ENCODE measurements at places on chromosomes 1 and 21.

DNA sequence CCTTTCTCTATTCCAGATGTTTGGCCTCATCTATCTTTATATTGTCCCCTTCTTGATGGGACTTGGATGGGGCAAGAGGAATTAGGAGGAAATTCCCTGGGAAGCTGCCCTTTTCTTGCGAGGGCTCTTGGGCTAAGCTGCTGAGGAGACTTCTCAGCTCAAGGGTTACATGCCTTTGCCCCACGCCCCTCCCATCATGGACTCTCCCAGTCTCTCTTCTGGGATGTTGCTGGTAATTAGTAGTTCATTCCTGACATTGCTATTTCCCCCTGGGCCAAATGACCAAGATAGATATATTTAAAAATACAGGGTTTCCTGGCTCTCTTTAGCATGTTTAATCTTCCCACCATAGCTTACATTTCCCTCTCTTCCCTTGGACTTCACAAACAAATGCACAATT is 90.6 kb upstream of the RALGPS2 start:
- no peak overlapping the region for H3K27ac ChIP-seq
- peaks cover 4% of the 10 kb centered on the region for H3K4me1 ChIP-seq
- H3K4me3 ChIP-seq, result no peak overlapping the region
- no peak for DNase-seq
- H3K36me3 ChIP-seq, result no peaks in the 10 kb centered on the region
- no peaks in the 10 kb centered on the region for H3K27me3 ChIP-seq

DNA sequence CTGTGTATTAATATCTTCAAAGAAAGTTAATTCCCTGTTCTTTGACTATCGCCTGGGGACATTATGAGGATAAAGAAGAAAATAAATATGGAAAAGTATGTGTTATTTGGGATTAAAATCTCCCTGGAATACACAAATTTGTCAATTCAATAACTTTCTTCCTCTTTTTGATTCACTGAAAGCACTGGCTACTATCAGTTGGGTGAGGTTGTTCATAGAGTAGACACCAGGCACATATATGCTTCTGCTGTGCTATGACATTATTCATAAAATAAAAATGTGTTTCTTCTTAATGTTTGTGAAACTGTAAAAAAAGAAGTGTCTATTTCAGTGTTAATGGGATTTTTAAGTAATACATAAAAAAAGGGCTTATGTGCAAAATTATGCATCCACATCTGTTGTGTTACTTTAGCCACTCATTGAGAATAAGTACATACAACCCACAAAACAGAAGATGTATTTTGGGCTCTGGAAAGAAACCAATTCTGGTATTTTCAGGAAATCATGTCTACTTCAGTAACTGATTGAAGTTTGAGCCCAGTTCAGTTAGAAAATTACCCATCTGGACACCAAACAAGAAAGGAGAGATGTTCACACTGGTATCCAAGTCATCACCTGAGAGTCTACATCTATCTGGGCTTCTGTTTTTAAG is 169.4 kb downstream of the GABPA start:
- no peaks in the 10 kb centered on the region for H3K27me3 ChIP-seq
- H3K4me1 ChIP-seq, result no peaks in the 10 kb centered on the region
- no peak overlapping the region for H3K27ac ChIP-seq
- DNase-seq, result no peak
- peaks cover 5% of the 10 kb centered on the region for H3K36me3 ChIP-seq
- H3K4me3 ChIP-seq, result no peak overlapping the region

DNA sequence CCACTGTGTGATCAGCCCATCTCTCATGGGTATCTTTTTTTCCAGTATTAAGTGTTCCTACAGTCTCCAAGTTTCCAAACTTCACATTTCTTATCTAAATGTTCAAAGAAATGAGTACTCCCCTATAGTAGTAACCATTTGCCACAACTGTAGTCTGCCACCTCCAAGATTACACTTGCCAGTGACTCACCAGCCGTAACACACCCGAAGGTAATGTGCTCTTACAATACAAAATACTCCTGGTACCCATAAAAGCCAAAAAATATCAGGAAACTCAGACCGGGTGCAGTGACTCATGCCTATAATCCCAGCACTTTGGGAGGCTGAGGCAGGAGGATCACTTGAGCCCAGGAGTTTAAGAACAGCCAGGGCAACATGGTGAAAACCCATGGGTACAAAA is 20.5 kb upstream of the ZNF496 start:
- H3K27ac ChIP-seq, result no peak overlapping the region
- H3K4me1 ChIP-seq, result no peaks in the 10 kb centered on the region

- H3K27ac ChIP-seq, result peak overlapping the region; percentile 75
- no peaks in the 10 kb centered on the region for H3K27me3 ChIP-seq
- no peak overlapping the region for H3K4me3 ChIP-seq
- peaks cover 53% of the 10 kb centered on the region for H3K4me1 ChIP-seq
These were observed 6.3 kb downstream of the RGS5 start for GRCh38 chr1:163196449-163196787.

GRCh38 chr1:91559838-91560565 is 59.4 kb downstream of the CDC7 start:
- H3K4me1 ChIP-seq, result peaks cover 3% of the 10 kb centered on the region
- DNase-seq, result no peak
- H3K36me3 ChIP-seq, result no peaks in the 10 kb centered on the region
- no peaks in the 10 kb centered on the region for H3K27me3 ChIP-seq
- H3K27ac ChIP-seq, result no peak overlapping the region
- H3K4me3 ChIP-seq, result no peak overlapping the region

DNA sequence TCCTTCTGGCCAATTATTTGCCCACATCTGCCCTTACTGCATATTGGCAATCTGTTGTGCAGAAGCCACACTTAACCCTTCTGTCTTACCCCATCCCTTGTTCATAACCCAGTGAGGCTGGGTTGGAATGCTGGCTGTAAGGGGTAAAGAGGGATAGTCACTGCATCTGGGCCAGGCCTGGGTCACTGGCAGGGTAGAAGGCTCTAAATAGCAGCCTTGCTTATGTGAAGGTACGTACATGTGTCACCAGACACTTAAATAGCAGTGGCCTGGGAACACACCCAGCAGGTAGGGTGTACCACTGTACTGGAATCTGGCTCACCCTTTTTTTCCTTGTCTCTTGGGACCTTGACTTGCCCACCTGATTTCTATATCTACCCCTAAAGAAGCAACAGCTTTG is 9.9 kb upstream of the TARS2 start:
- no peak overlapping the region for H3K4me3 ChIP-seq
- H3K4me1 ChIP-seq, result peaks cover 42% of the 10 kb centered on the region
- H3K27ac ChIP-seq, result peak overlapping the region; percentile 83
- no peaks in the 10 kb centered on the region for H3K36me3 ChIP-seq
- H3K27me3 ChIP-seq, result no peaks in the 10 kb centered on the region

GRCh38 chr1:197913495-197914276 is 3.5 kb upstream of the LHX9 start:
- DNase-seq, result no peak
- H3K27me3 ChIP-seq, result peaks cover 100% of the 10 kb centered on the region
- no peak overlapping the region for H3K4me3 ChIP-seq
- no peak overlapping the region for H3K27ac ChIP-seq
- peaks cover 5% of the 10 kb centered on the region for H3K4me1 ChIP-seq
- H3K36me3 ChIP-seq, result no peaks in the 10 kb centered on the region

- no peak overlapping the region for H3K4me3 ChIP-seq
- no peaks in the 10 kb centered on the region for H3K36me3 ChIP-seq
- no peak for DNase-seq
- no peaks in the 10 kb centered on the region for H3K4me1 ChIP-seq
- H3K27ac ChIP-seq, result no peak overlapping the region
- no peaks in the 10 kb centered on the region for H3K27me3 ChIP-seq
These were observed 18.9 kb upstream of the TENT5C start for GRCh38 chr1:117586747-117587498.

DNA sequence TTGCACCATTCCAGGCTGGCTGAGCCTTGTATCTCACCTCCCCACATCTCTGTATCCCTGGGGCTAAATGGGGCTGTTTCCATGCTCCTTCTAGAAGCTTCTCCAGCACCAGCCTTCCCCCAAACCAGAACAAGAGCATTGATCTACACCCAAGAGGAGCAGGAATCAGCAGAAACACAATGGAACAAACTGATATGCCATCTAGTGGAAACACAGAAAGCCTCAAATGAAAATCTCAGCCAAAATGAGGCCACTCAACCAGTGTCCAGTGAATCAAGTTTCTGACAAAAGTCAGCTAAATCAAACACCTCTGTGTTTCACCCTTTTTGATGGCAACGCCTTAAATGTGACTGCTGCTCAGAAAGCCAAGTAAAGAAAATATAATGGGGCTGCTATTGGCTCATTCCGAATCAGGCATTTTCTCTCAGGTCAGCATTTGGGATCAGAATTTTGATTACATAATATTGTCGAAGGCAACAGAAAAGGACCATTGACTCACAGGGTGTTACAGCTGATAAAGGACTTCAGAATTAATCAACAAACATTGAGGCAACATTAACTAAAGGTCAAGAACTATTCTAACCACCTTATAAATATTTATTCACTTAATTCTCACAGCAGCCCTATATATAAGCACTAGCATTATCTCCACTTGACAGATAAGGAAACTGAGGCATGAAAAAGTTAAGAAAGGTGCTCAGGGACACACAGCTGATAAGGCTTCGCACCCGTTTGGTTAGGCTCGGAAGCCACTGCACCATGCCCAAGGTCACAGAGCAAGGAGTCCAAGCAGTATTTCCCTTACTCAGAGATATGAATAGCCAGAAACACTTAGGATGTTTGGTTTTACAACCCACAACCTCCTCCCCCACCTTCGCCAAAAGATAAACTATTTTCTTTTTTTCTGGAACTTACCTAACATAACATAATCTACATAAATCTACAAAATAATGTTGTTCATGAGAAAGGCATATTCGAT is 85.8 kb upstream of the KCNJ15 start:
- H3K4me3 ChIP-seq, result no peak overlapping the region
- H3K27ac ChIP-seq, result no peak overlapping the region
- DNase-seq, result no peak
- no peaks in the 10 kb centered on the region for H3K36me3 ChIP-seq
- no peaks in the 10 kb centered on the region for H3K27me3 ChIP-seq
- H3K4me1 ChIP-seq, result no peaks in the 10 kb centered on the region

- DNase-seq, result peak; percentile 10
- no peak overlapping the region for H3K27ac ChIP-seq
- H3K27me3 ChIP-seq, result no peaks in the 10 kb centered on the region
- H3K36me3 ChIP-seq, result no peaks in the 10 kb centered on the region
- H3K4me3 ChIP-seq, result no peak overlapping the region
These were observed 280.7 kb downstream of the PDE4B start for GRCh38 chr1:66073388-66073787.

DNA sequence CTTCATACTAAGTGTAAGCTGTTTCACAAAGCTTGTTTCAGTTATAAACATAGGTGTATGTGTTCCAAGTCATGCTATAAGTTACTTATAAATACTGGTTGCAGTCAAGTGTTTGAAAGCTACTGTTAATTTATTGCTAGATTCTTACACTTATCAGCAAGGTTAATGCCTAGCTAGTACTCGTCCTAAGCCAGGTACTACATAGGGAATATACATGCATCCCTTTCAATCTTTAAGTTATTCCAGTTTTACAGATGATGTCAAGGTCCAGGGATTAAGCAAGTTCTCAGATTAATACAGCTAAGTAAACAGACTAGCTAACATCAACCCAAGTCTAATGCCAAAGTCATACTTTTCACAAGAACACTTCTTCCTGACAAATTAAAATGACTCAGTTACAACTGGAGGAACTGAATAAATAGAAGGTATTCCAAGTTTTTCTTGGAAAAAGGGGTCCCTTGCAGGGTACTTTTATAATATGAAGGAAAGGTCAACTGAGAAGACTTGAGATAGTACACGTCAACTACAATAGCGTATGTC is 652.2 kb upstream of the USP24 start:
- H3K27ac ChIP-seq, result no peak overlapping the region
- H3K4me3 ChIP-seq, result no peak overlapping the region
- DNase-seq, result no peak
- no peaks in the 10 kb centered on the region for H3K27me3 ChIP-seq
- H3K36me3 ChIP-seq, result no peaks in the 10 kb centered on the region

- no peaks in the 10 kb centered on the region for H3K36me3 ChIP-seq
- H3K4me1 ChIP-seq, result no peaks in the 10 kb centered on the region
- H3K27ac ChIP-seq, result no peak overlapping the region
- H3K4me3 ChIP-seq, result no peak overlapping the region
- H3K27me3 ChIP-seq, result no peaks in the 10 kb centered on the region
- no peak for DNase-seq
These were observed 148.7 kb upstream of the ATP1B1 start for GRCh38 chr1:168957818-168958217.

DNA sequence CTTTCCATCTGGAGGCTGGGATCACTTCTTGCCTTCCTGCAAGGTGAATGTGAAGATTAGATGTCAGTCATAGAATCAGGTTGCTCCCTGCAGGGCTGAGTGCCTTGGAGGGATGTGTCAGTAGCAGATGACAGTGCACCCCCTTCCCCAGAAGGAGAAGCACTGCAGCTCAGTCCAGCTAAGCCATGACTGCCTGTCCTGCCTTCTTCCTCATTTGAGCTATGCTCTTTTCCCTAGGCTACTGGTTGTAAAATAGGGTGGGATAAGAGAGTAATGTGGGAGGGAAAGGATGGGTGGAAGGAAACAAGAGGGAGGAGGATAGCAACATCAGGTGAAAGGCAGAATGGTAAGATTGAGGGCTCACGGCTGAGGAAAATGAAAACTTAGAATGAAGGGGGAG is 11.1 kb upstream of the FABP3 start:
- H3K4me3 ChIP-seq, result no peak overlapping the region
- DNase-seq, result no peak
- no peaks in the 10 kb centered on the region for H3K27me3 ChIP-seq
- no peak overlapping the region for H3K27ac ChIP-seq

DNA sequence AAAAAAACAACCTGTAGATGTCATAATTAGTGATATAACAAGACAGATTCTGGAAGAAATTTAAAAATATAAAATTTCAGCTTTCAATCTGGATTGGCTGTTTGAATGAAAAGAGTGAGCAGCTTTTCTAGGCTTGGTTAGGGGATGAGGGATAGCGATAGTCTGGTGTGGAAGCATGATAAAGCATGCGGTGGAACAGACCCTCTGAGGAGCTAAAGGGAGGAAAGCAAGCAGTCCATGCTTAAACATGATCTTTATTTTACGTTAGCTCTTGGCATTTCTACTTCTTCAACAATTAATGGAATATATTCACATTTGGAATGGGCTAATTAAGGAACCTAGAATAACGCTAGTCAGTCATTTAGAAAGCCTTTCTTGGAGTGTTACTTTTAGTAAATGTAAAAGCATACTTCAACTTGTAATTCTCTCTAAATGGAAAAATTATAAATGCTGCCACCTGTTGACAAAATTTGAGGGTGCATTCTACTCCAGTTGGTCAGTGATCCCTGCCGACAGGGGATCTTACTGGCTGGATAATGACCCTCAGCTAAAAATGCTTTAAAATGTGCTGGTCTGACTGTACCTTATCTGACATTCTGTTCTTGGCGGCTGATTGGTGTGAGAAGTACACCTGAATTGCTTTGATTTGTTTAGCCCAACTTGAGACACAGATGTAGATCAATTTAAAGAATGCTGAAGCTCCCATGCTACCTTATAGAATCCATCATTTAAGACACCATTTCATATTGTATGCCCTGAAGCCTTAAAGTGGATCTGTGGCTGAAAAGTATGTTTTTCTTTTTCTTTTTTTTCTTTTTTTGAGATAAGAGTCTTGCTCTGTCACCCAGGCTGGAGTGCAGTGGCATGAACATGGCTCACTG is 61.2 kb downstream of the AK4 start:
- H3K36me3 ChIP-seq, result no peaks in the 10 kb centered on the region
- peak; percentile 50 for DNase-seq

- no peaks in the 10 kb centered on the region for H3K27me3 ChIP-seq
- DNase-seq, result no peak
- H3K36me3 ChIP-seq, result no peaks in the 10 kb centered on the region
- H3K4me3 ChIP-seq, result no peak overlapping the region
- peak overlapping the region; percentile 26 for H3K27ac ChIP-seq
- no peaks in the 10 kb centered on the region for H3K4me1 ChIP-seq
These were observed 11.3 kb upstream of the TNFRSF25 start for GRCh38 chr1:6477039-6477820.
